NCI-H187 (cell line): ENCODE measurements at places on chromosomes 11 and 22.

GRCh38 chr11:34208266-34209135, 103.1 kb downstream of the NAT10 start:
- DNase-seq, result no peak

- DNase-seq, result no peak
Measured at GRCh38 chr22:43017525-43018460, 2.8 kb upstream of the PACSIN2 start.

DNA sequence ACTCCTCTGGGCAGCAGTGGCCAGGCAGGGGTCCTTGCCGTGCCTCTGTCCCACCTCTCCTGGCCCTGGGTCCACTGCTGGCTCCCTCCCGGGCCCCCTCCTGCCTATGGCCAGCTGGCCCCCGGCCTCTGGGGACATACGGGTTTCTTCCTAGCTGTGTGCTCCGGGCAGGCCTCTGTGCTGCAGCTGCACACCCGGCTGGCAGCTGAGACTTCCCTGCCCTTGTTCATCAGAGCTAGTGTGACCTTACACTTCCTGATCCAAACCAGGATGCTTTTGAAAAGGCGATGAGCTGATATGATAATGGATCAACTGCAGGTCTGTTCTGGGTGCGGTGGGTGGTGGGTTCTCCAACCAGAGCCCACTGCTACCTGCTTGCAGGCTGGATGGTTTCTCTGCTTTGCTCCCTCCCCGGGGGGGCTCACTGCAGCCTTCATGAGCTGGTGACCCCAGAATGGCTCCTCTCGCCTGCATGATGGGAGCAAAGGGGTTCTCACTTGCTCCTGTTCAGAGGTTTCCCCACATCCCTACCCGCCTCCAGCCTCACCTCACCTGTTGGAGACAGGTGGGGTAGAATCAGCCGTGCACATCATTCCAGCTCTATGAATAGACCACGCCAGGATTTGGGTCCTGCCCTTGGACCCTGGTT, 13.3 kb downstream of the B3GAT1 start:
- DNase-seq, result no peak

GRCh38 chr11:68146704-68147474, 25.7 kb upstream of the CHKA start:
- no peak for DNase-seq

- peak; percentile 6 for DNase-seq
Measured at GRCh38 chr22:27876684-27877083, 42.4 kb downstream of the PITPNB start.

DNA sequence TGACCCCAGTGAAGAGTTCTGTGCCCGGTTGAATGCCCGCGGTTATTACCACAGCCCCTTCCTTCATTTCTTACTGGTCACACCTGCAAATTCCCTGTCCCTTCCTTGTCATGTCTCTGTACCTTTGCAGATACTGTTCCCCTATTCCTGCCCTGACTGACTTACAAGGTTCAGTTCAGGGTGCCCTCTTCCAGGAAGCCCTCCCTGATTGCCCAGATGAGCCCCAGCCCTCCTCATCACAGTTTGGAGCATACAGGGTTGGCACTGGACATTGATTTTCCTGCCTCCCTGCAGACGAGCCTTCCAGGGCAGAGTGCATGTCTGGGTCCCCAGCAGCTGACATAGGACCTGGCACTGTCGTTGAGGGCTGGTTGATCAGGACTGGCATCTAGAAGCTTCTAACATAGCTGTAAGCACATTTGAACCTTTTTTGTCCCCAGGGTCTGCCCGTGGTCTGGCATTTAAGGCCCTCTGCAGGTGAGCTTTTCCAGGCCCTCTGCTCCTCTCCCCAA, 70.4 kb upstream of the SHISAL1 start:
- DNase-seq, result no peak

GRCh38 chr11:3933165-3933628, 77.7 kb downstream of the STIM1 start:
- DNase-seq, result no peak

DNA sequence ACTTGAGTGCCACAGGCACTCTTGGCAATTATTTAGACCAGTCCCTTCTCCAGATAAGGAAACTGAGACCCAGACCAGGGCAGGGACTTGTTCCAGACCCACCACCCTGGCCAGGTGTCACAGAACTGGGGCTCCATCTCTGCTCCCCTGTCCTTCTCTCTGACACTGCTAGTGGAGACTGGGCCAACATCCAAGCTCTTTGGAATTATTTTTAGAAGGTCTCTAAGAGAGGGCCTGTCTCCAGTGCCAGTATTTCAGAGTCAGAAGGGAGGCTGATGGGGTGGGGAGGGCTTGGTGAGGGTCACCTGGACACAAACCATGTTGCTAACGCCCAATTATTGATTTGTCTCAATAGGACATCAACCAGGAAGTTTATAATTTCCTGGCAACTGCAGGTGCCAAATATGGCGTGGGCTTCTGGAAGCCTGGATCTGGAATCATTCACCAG, 32.7 kb downstream of the POLR3H start:
- no peak for DNase-seq

DNA sequence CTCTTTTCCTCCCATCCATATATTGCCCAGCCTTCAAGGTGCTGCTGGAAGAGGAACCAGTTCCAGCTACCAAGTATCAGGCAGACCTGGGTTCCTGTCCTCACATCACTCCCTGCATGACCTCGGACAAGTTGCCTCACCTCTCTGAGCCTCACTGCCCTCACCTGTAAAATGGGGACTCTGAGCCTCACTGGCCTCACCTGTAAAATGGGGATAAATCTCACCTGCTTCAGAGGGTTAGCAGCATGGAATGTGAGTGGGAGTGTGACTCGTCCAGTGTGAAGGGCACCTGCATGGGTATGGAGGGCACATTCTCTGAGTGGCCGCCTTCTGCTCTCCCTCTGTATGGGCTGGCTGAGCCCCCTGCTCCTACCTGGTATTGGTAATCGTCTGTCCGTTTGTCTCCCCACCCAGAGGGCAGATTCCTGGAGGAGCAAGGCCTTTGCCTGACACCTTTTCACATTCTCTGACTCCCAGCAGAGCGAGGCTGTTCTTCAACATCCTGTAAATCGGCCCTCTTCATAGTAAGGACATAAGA, 3.7 kb downstream of the GRIK4 start:
- DNase-seq, result no peak

DNA sequence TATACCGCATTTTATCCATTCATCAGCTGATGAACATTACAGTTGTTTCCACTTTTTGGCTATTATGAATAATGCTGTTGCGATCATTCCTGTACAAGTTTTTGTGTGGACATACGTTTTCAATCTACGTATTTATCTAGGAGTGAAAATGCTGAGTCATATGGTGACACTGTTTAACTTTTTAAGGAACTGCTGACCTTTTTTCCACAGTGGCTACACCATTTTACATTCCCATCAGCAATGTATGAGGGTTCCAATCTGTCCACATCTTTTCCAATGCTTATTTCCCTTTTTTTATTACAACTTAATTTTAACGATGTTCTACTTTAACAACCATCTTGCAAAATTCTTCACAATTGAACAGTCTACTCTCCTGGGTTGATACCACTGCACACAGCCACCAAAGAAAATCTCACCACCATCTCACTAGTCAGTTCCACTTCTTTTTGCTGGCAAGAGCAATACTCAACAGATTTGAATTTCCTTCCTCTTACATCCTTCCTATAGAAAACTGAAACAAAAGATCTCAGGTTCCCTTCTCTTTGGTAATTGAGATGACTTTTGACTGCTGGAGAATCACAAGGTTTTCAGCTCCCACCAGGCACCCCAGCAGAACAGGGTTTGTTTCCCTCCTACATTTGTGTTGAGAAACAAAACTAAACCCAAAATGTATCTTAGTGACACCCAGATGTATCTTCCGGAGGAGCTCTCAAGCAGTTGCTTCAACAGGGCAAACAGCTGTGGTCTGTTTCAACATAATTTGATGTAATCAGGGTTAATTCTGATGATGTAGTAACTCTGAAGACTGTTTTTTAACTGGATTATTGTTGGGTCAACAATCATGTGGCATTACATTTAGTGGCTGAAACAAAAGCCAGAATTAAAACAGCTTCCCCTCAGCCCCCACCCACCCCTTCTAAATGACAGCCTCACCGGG, 7.0 kb upstream of the GAB2 start:
- DNase-seq, result no peak

- DNase-seq, result no peak
Measured at GRCh38 chr11:19393941-19394340, 153.2 kb upstream of the E2F8 start.

GRCh38 chr11:133263332-133263731, 269.0 kb downstream of the OPCML start:
- no peak for DNase-seq

DNA sequence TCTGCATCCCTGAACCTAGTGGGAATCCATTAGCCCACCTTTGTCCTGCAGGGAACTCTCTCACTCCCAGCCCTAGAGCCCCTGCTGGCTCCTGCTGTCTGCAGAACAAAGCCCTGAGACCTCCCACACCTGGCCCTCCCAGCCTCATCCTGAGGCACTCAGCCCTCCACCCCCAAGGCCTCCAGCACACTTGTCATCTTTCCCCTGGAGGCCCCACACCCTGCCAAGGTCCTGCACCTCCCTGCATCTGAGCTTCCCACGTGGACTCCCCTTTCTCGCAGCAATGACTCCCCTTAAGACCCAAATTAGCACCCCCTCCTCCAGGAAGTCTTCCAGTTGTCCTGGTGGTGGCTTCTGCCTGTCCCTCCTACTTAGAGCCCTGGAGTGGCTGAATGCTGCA, 42.3 kb upstream of the LINC01488 start:
- DNase-seq, result no peak

DNA sequence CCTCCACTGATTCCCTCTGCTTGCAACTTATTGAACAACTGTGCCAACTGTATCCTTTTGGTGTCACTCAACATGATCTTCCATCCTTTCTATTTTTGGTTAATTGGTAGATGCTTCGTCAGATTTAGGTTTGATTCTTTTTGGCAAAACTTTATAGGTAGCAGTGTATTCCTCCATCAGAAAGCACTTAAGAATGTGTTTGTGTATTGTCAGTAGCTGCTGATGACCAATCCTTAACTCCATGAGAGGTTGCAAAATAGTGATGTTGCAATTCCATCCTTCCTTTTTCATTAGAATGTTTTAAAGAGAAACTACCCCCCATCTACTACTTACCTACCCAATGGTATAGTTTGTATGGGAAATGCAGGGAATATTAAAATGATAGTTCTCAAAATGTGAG, 22.1 kb downstream of the FAM76B start:
- no peak for DNase-seq

DNA sequence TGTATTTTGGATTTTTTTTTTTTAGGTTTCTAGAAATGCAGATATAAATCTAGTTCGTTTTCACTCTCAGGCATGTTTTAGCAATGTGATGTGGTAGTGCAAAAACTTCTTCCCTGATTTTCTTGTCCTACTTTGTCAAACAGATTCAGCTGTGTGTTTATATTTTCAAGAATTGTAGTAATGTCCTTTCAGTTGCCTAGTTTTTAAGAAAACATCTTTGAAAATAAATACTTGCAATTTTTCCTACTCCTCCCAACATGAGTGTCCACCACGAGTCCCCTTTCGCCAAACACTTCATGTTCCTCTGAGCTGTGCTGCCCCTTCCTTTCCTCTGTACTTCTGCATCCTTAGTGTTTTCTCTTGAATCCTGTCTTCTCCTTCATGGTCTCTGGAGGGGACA, 686.9 kb downstream of the NTM start:
- no peak for DNase-seq

DNA sequence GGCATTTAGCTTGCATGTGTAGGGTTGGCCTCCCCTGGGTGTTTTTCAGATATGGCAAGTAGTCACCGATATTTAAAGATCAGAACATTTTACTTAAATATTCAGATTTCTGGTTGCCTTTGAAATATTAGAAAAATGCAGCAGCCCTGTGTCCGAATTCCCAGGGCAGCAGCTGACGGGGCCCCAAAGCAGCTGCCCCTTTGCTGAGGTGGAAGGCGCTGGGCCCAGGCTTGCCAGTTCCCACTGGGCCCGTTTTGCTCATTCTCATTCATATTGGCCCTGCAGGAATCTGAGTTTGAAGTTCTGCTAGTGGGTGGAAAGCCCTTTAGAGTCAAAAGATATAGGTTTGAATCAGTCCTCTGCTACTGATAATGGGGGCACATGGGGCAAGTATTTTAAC, 692.1 kb downstream of the OPCML start:
- no peak for DNase-seq

GRCh38 chr22:24117942-24118341, 63.3 kb upstream of the SUSD2 start:
- DNase-seq, result no peak

- no peak for DNase-seq
Measured at GRCh38 chr11:31150841-31151240, 218.7 kb downstream of the DCDC1 start.

DNA sequence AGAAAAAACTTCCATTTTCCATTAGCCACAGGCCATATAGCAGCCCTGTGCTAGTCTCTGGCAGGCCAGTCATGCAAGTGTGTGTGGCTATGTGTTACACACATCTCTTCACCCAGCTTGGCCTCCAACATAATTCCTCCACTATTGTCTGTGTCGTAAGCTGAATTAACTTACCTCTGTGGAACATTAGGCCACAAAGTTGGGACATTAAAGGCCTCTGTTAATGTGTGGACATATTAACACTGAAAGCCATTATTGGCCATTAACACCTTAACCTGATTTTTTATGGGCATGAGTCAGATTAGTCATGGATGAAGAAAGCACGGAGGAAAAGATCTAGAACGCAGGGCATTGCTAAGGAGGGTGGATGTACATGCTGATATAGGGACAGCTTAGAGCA, 100.1 kb downstream of the DBX1 start:
- no peak for DNase-seq

- DNase-seq, result no peak
Measured at GRCh38 chr22:31250740-31251600, 38.9 kb downstream of the LIMK2 start.

DNA sequence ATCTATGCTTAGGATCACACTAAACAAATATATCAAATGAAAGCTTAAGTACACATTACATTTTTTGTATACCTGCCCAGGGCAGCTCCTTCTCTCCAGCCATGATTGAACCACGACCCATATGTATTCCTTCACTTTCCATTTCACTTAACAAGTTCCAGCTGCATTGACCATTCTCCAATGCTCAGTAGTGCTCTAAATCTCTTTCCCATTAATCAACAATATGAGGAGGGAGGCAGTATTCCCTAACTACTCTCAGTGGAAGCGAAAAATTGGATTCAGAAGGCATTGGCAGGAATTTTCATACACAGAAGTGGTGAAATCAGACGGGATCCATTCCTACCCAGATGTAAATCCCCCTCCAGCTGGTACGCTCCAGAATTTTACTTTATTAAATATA, 372.0 kb upstream of the LUZP2 start:
- DNase-seq, result no peak

- no peak for DNase-seq
Measured at GRCh38 chr11:102111787-102112508, 1.7 kb downstream of the YAP1 start.
